NCI-H2081 treated with DMSO at 0.1 percent for 48 hours (cell line): ENCODE measurements at places on chromosomes 3 and 15.

DNA sequence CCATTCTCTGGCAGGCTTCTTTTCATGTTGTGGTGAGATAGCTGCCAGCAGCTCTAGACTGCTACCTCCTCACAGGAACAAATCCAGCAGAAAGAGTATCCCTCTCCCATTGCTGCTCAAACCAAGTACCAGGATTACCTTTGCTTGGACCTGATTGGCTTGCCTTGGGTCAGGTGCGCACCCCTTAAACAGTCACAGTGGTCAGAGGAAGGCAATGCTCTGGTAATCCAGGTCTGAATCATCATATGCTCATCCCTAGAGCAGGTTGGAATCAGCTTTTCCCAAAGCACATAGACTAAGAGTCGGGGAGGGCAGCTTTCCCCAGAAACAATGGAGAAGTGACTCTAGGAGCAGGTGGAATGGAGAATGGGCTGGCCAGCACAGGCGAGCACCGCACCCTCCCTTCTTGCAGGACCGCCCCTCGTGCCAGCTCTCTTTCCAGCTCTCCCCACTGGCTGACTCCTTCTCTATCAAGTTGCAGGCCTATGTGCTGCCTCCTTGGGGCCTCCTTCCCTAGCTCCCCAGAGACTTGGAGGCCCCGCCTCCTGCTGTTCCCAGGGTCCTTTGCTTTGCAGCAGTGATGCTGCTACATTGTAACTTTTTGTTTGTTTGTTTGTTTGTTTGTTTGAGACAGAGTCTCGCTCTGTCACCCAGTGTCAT lies 29.9 kb upstream of the ADPGK start:
- no peak for DNase-seq

- no peak for DNase-seq
Observed at GRCh38 chr3:194485881-194486539, 792 bp downstream of the ATP13A3 start.

DNA sequence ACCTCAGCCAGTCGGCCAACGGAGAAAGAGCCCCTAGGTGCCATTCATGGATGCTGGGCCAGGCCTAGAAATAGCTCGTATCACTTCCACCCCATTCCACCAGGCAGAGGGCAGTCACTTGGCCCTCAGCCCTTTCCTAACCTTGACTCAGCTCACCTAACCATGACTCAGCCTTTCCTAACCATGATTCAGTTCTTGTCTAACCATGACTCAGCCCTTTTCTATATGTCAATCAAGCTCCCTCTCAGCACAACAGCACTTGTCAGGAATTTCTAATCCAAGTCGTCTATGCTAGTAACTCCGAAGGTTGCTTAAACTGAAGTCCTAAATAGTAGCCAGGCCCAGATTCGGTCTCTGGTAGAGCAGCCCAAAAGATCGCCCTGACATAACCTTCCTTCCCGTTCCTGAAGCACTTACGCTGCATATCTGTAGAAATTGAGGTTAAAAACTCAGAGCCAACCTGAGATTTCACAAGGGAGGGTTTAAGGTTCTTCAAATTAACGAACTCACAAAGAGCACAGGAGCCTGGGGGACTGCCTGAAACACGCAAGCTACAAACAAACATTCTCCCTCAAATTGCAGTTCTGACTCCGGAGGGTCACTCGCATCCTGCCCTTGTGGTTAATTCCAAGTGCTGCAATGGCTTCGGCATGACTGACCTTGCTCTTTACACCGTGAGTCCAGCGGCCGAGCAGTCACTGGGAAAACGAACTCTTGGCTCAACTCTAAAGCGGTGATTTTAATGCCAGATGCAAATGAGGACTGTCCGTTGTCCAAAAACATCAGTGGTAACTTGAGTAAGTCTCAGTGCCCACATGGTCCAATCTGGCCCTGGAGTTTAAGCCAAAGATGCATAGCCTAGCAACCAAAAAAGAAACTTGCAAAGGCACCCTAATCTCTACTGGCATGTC lies 99.9 kb downstream of the ADAMTS17 start:
- no peak for DNase-seq

- no peak for DNase-seq
Observed at GRCh38 chr15:52427804-52428203, 100.9 kb downstream of the MYO5A start.

DNA sequence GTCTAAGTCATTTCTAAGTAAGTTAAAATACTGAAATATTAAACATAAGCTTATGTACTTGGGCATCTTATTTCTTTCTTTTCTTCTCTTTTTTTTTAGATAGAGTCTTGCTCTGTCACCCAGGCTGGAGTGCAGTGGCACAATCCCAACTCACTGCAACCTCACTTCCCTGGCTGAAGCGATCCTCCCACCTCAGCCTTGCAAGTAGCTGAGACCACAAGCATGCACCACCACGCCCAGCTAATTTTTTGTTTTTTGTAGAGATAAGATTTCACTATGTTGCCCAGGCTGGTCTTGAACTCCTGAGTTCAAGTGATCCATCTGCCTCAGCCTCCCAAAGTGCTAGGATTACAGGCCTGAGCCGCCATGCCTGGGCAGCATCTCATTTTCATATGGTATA lies 16.0 kb upstream of the ZNF710 start:
- no peak for DNase-seq

DNA sequence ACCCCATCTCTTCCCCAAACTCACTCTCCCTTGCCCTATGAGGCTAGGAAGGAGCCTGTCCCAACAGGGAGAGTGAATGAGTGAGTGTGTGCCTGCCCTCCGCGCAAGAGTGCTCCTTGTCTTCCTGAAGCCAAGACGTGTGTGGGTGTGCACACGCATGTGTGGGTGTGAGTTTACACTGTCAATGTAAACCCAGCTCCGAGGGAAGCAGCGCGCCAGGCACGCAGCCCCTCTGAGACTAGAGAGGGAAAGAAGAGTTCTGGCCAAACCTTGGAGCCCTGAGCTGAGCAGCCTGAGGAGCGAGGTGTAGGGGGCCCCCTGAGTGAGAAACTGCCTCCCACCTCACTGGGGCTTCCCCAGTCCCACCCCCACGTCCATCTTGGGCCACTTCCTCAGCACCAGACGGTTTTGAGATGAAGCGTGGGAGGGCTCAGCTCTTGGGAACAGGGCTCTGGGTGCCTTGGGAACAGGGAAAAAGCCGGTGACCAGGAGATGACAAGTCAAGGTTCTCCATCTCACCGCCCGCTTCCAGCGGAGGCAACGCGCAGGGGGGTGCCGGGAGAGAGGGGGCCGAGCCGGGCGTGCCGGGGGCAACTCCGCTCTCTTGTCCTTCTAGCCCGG lies 5.1 kb downstream of the MECOM start:
- no peak for DNase-seq

DNA sequence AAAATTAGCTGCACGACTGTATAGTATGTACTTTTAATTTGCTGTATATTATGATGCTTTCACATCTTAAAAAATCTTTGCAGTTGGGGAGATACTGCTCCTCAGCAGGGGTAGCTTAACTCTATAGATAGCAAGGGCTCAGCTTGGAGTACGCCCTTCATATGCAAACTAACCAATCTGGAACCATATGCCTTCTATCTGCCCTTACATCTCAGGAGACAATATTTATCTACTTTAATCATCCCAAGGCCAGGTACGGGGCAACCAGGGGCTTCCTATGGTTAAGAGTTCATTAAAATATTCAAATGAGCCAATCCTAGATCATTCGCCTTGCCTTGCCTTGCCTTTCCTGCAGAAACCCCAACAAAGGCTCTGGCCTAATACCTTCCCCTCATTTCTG lies 204.1 kb upstream of the ZBTB20 start:
- DNase-seq: no peak
